Anterior cingulate cortex (tissue), 58 donors: ENCODE measurements at places on chromosomes 5 and 9.

DNA sequence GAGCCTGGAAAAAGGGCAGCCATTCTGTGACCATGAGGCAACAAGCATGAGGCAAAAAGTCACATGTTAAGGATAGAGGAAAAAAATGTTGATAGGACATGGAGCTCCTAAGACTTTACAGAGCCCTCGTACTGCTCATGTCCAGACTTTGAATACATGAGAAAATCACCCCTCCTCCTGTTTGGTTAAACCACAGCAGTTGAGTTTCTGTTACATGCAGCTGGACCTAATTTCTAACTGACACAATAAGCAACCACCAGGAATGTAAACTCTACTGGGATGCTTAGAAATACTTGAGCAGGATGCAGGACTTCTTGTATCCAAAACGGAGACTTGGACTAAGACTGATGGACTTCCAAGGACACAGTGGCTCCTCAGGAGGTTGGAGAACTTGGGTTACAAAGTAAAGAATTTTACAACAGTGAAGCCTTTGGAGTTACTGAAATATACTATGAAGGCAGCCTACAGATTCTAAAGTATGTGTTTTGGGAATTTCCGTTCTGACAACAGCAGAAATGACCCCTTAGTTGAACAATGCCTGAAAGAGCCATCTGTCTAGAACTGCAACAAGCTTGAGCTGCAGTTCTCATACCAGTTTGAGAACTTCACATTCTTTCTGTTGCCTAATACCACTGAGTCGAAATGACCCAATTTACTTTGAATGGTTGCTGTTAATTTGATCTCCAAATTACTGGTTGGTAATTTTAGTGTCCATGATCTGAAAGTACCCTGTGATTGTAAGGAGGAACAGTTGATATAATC, 268.9 kb downstream of the PIK3R1 start:
- DNase-seq, result no peak

DNA sequence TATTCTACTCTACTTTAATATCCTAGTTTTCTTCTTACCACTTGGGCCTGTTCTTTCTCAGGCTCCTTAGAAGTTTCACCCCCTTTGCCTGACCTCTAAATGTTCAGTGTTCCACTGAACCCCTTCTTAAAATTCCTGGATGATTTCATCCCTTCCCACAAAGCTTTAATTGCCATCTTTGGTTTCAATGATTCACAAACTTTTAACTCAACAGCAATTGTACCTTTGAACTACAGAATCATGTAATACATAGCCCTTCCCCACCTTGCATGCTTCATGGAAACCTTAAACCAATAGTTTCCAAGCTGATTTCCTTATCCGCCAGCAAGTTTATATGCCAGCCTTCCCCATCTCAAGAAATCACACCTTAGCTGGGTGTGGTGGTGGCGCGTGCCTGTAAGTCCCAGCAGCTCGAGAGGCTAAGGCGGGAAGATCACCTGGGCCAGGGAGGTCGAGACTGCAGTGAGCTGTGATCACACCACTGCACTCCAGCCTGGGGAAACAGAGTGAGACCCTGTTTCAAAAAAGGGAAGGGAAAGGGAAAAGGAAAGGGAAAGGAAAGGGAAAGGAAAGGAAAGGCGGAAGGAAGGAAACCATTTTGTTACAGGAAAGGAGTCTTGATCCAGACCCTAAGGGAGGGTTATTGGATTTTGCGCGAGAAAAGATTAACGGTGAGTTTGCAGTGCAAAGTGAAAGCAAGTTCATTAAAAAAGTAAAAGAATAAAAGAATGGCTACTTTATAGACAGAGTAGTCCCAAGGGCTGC, 1023.7 kb upstream of the DMAC1 start:
- no peak for DNase-seq

DNA sequence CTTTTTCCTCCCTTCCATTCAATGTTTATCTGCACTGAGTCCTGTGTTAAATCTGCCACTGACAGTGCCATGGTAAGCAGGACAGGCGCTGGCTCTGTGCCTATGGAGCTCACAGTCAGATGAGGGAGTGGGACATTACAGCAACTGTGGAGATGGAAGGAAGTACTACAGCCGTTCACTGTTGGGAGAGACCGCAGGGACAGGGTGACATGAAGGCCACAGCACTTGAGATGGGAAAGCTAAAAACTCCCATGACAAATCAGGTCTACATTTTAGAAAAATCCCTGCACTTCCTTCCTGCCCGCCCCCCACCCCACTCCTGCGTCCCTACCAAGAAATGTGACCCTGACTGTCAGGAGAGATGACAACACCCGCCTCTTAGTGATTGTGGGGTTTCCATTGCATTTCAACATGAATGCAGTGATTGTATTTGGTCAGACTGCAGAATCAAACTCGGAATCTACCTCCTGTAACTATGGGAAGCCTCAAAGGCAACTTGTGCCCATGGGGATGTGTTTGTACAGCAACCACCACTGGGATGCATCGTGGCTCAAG, 56.4 kb downstream of the GTF3C4 start:
- DNase-seq, result no peak

GRCh38 chr9:75941066-75941465, 50.6 kb downstream of the PCSK5 start:
- DNase-seq, result no peak

DNA sequence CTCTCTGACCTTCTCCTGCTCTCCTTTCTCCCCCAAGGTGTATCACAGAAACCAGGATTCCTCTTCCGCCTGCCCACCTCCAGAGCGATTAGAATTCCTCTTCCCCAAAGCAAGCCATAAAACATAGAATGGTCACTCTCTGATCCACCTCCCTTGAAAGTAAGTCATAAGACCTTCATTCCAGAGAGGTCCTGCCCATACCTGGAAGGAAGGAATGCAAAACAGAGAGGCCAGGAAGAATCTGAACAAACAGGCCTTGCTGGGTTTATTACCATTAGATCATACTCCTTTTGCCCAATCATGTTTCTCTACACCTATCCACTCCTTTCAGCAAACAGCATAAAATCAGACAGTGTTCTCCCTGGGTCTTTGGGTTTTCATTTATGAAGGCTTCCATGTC, 21.0 kb downstream of the CDKL3 start:
- DNase-seq, result no peak
